ENCODE measurements at places on chromosomes 4 and X.

DNA sequence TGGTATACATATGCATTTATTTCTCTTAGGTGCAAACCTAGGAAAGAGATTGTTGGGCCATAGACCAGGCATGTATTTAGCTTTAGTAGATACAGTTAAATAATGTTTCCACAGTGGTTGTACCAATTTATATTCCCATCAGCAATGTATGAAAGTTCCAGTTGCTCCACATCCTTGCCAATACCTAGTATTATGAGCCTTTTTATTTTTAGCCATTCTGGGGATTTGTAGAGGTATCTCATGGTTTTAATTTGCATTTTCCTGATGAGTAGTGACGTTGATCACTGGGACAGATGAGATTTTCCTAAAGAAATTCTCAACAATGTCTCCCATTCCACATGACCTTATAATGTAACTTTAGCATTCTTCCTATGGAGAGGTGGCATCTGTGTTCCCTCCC, 56.9 kb downstream of the SUPT20HL2 start:
- no peak for DNase-seq

- no peak for DNase-seq
Measured at GRCh38 chr4:175306436-175306835, 388.3 kb downstream of the ADAM29 start.

GRCh38 chr4:159937595-159937994, 834.7 kb downstream of the RAPGEF2 start:
- no peak for DNase-seq

DNA sequence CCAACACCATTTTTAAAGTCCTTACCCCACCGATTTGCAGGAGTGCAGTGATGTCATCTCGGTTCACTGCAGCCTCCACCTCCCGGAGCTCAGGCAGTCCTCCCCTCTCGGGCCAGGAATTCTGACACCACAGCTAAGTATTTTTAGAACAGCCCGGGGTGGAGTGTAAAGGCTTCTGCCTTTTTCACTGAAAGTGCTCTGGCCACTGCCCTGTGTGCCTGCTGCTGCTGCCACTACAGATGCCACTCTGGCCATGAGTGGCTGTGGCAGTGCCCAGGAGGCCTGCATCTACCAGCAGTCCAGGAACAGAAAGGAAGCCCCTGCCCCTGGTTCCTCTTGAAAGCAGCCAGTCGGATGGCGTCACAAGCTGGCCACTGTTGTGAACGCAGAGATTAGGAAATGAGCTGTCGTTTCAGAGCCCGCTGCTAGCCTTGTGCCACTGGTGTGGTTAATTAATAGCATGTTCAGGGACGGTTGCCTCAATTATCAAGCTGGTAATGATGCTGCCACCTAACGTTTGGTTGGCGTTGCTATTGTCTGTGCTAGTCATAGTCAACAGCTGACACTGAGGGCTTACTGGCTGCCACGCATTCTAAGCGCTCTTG, 23.6 kb upstream of the TBC1D14 start:
- DNase-seq: peak; percentile 71

DNA sequence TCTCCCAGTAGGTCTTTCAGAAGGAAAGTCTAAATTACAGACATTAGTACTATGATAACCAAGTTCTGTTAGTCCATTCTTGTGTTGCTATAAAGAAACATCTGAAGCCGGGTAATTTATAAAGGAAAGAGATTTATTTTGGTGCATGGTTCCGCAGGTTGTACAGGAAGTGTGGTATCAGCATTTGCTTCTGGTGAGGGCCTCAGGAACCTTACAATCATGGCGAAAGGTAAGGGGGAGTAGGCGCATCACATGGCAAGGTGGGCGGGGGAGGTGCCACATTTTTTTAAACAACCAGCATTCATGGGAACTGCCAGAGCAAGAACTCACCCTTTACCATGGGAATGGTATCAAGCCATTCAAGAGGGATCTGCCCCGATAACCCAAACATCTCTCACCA, 26.2 kb upstream of the USP46 start:
- DNase-seq: no peak

DNA sequence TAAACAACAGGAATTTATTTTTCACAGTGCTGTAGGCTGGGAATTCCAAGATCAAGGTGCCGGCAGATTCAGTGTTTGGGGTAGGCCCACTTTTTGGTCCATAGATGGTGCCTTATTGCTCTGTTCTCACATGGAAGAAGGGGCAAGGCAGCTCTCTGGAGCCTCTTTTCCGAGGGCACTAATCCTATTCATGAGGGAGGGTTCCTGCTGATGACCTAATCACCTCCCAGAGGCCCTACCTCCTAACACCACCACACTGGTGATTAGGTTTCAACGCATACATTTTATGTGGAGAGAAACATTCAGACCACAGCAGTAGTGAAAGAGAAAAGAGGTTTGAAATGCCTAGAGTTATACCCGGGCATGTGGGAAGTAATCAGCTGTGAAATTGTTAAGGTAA, 1.4 kb upstream of the POLA1 start:
- no peak for DNase-seq

All from eye (tissue), 1 donor.